Progenitor cell of endocrine pancreas (in vitro differentiated cells): ENCODE measurements at places on chromosomes 12 and 14. TPM values are rescaled to one million over a fixed set of nuclear protein-coding genes. Genes with fewer than 3 reads are reported as not detected.

DNA sequence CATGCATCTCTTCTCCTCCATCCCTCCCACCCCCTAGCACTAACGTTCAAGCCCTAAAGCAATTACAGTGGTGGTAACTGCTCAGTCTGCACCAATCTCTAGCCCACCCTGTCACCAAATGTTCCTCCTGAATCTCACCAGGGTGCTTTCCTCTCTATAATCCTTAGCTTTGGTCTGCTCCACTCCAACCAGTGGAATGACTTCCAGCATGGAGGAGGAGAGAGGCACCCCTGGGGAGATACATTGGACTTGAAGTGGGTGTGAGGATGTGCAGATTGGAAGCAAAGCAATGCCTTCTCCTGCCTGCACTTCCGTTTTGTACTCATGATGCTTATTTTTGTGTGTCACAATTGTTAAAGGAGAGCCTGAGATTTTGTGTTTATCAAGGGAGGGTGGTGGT, 24.1 kb upstream of the RPS6KA5 start:
- no peaks in the 10 kb centered on the region for H3K27me3 ChIP-seq
- peaks cover 5% of the 10 kb centered on the region for H3K4me1 ChIP-seq
- no peak overlapping the region for H3K4me3 ChIP-seq

The DNAJC22 gene
- 36.0 and 38.7 TPM in 2 replicates for total RNA-seq

DNA sequence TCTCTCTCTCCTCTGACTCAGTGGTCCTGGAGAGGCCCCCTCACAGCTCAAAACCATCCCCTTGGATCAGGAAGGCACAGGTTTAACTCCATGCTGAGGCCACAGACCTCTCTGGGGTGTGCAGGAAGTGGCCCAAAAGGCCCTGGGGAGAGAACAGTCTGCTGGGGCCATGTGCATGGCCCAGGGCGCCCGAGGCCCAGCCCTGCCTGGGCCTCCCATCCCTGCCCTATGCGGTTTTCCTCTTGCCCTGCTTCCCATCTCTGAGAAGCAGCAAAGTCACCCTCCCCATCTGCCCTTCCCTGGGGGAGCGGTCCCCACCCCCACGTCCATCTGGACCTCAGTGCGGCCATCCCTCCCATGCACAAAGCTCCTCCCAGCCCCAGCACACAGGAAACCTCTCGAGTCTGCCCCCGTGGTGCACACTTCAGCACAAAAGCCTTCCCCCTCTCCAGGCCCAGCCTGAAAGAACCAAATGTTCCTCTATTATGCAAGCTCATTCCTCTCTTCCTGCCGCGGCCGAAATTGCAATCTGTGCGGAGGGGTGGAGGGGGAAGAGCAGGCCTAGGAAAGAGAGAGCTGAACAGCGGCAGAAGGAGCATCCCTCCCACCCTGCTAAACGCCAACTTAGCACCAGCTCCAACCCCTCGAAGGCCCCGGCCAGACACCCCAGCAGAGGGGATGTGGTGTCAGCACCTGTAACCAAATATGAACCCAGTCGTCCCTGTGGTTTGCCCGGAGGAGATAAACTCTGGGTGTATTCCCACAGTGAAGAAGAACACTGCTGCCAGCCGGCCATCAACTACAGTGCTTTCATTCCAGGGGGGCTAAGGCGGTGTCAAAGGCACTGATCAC, 108.5 kb downstream of the SCARB1 start:
- H3K4me1 ChIP-seq: peaks cover 5% of the 10 kb centered on the region
- no peaks in the 10 kb centered on the region for H3K36me3 ChIP-seq
- H3K27ac ChIP-seq: no peak overlapping the region
- no peak overlapping the region for H3K4me3 ChIP-seq
- peaks cover 24% of the 10 kb centered on the region for H3K27me3 ChIP-seq
- DNase-seq: no peak

- no peak overlapping the region for H3K4me3 ChIP-seq
- H3K36me3 ChIP-seq: no peaks in the 10 kb centered on the region
- H3K4me1 ChIP-seq: peaks cover 1% of the 10 kb centered on the region
- DNase-seq: no peak
- peaks cover 13% of the 10 kb centered on the region for H3K27me3 ChIP-seq
Observed at GRCh38 chr14:105172476-105172875, 3.9 kb upstream of the JAG2 start.

DNA sequence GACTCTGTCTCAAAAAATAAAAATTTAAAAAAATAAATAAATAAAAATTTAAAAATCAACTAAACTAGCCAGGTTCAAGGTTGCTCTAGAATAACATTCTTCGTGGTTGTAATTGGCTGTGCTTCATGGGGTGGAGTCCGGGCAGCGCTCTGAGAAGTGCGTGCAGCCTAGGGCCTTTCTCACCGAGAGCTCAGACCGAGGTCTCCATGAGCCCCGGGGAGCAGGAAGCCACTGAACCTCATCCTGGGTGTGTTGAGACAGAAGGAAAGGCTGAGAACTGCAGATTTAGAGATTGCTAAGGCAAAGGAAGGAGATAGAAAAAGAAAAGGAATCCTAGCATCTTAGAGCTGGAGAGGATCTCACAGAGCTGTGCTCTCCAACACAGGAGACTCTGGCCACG, 14.7 kb downstream of the P2RX4 start:
- no peaks in the 10 kb centered on the region for H3K27me3 ChIP-seq
- peaks cover 12% of the 10 kb centered on the region for H3K4me1 ChIP-seq
- H3K27ac ChIP-seq: peak overlapping the region; percentile 26
- peaks cover 18% of the 10 kb centered on the region for H3K36me3 ChIP-seq

- H3K4me1 ChIP-seq: no peaks in the 10 kb centered on the region
- no peak for DNase-seq
- H3K27ac ChIP-seq: no peak overlapping the region
- H3K27me3 ChIP-seq: no peaks in the 10 kb centered on the region
- no peaks in the 10 kb centered on the region for H3K36me3 ChIP-seq
Observed at GRCh38 chr12:69985656-69986055, 160.6 kb downstream of the MYRFL start.

The MSI1 gene
- 122 and 127 TPM in 2 replicates for total RNA-seq

GRCh38 chr14:74085047-74085637, 386 bp downstream of the LIN52 start:
- H3K27me3 ChIP-seq: no peaks in the 10 kb centered on the region
- peak overlapping the region; percentile 100 for H3K4me3 ChIP-seq
- H3K36me3 ChIP-seq: no peaks in the 10 kb centered on the region
- DNase-seq: peak; percentile 14

DNA sequence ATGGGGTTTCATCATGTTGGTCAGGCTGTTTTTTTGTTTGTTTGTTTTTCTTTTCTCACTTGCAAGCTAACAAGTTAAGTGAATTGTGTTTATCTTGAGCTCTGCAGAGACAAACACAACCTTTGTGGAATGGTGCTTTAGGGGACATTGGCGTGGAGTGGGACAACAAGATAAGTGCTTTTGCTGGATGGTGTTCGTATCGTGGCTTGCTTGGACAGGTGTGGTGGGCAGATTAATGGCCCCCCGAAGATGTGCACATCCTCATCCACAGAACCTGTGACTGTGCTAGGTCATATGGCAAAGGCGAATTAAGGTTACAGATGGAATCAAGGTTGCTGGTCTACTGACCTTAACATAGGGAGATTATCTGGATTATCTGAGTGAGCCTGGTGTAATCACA, 7.0 kb downstream of the MLXIP start:
- peak overlapping the region; percentile 30 for H3K27ac ChIP-seq
- peaks cover 18% of the 10 kb centered on the region for H3K36me3 ChIP-seq
- no peak overlapping the region for H3K4me3 ChIP-seq
- peaks cover 30% of the 10 kb centered on the region for H3K4me1 ChIP-seq
- DNase-seq: no peak

DNA sequence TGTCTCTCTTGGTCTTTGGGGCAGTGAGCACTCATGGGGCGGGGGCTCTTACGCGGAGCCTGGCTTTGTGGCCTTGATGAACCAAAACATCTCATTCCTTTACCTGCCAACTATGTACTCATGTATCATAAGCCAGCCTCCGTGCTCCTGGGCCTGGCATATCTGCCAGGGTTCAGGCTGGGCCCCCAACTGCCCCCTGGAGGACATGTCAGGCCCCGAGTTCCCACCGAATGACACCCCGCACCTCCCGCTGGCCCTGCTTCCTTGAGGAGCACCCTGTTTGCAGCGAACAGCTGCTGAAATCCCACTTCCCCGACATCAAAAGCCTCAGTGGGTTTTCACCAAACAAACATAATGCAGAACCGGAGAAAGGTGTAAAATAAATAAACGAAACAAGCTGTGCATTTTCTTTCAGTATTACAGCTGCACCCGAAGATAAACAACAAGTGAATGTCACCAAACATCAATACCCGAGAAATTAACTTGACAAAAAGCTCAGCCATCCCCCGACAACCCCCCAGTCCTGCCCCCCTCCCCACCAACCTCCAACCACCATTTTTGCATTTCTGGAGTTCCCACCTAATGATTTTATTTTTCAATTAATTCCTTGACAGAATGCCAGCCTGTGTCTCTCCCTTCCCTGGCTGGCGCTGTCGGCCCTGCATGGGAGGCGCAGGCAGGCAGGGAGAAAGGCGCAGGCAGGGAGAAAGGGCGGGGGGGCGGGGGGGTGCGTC, 139.2 kb downstream of the RBM19 start:
- peaks cover 12% of the 10 kb centered on the region for H3K27me3 ChIP-seq
- H3K4me1 ChIP-seq: peaks cover 9% of the 10 kb centered on the region
- no peaks in the 10 kb centered on the region for H3K36me3 ChIP-seq
- no peak for DNase-seq
- no peak overlapping the region for H3K27ac ChIP-seq

The SELPLG gene
- total RNA-seq: not detected in 2 replicates

The PTPRB gene
- 0.38 and 0.55 TPM in 2 replicates for total RNA-seq

DNA sequence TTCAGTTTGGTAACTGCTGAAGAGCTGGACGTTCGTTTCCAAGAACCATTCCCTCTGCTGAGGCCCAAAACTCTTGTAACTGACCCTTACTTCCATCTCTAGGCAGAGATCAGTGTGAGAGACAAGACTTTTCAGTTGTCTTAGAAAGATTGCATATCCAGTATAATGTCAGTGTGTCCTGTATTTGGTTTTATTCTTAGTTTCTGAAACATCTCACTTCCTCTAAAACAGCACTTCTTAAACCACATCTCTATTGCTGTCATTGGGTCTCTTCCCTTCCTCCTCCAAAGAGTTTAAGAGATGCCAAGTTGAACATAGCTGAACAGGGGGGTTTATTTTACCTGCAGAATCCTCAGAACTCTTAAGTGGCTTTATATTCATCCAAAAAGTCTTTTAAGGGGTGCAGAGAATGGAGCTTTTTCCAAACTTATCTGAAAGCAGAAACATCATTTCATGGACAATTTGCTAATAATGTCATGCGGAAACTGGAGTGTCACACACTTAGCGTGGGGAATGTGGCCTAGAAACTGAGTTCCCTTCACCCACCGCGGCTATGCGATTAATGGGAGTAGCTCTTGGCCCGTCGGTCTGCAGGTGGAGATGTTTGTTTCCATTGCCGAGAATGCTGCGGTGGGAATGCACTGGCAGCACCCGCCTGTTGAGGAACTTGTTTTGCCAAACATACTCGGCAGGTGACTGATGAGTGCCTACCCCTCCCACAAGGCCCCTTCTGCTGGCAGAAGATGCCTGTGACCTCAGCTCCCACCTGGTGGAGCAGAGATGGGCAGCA, 148.2 kb downstream of the ADGRD1 start:
- H3K27me3 ChIP-seq: peaks cover 8% of the 10 kb centered on the region
- no peaks in the 10 kb centered on the region for H3K36me3 ChIP-seq
- H3K27ac ChIP-seq: no peak overlapping the region
- H3K4me3 ChIP-seq: no peak overlapping the region
- H3K4me1 ChIP-seq: no peaks in the 10 kb centered on the region
- no peak for DNase-seq

- no peak for DNase-seq
- H3K36me3 ChIP-seq: peaks cover 7% of the 10 kb centered on the region
- H3K4me3 ChIP-seq: peak overlapping the region; percentile 97
- H3K27ac ChIP-seq: peak overlapping the region; percentile 100
Observed at GRCh38 chr12:56190695-56191155, 1.4 kb upstream of the SMARCC2 start.

DNA sequence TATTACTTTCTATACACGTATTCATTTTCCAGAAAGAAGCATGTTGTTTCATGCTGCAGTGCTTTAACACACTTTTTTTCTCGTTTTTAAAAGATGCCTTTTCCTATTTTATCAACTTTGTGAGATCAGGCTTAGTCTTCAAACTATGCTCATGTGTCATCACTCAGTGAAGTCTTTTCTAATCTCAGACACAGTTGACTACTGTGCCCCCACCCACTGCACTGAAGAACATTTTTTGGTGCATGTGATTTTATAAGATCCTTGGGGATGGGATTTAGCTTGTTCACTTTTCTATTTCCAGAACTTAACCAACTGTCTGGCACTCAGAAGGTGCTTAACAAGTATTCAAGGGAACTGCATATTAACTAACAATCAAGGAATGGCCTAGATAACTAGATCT, 85.5 kb downstream of the CDK17 start:
- H3K4me1 ChIP-seq: no peaks in the 10 kb centered on the region
- no peaks in the 10 kb centered on the region for H3K27me3 ChIP-seq
- no peak overlapping the region for H3K4me3 ChIP-seq
- no peak overlapping the region for H3K27ac ChIP-seq
- no peak for DNase-seq
- peaks cover 11% of the 10 kb centered on the region for H3K36me3 ChIP-seq

- no peak overlapping the region for H3K4me3 ChIP-seq
- no peaks in the 10 kb centered on the region for H3K27me3 ChIP-seq
- H3K27ac ChIP-seq: no peak overlapping the region
- no peak for DNase-seq
Observed at GRCh38 chr14:31275731-31276130, 68.1 kb upstream of the HECTD1 start.

DNA sequence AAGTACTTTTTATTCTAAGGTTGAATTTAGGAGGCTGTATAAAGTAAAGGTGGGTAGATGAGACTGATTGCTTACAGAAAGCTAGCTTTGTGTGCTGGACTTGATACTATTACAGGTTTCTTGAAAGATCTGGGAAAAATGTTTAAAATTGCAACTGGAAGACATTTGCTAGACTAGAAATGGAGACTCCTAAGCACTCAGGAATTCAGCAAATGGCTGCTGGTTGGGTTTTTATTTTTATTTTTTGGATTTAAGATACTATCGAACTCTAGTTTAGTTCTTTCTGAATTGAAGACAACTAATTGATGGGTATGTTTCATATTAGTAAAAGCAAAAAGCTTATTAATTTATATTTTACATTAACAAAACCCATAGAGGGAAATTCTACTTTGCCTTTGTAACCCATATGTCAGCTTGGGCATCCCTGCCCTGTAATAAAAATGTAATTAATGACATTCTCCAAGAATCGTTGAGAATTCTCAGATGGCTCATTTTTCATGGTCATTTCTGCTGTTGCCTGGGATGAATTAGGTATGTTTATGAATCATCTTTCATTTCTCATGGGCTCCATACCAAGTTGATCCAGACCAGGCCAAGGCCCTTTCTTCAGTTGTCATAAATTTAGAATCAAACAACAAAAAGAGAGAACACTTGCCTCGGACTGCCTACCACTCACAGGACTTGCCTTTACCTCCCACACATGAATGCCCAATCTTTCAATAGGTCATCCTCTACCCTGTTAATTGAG, 102.1 kb downstream of the ERGIC2 start:
- H3K27me3 ChIP-seq: no peaks in the 10 kb centered on the region
- no peak overlapping the region for H3K4me3 ChIP-seq
- no peaks in the 10 kb centered on the region for H3K4me1 ChIP-seq
- H3K27ac ChIP-seq: no peak overlapping the region
- H3K36me3 ChIP-seq: no peaks in the 10 kb centered on the region

The ATXN3 gene
- total RNA-seq: 31.9 and 33.4 TPM in 2 replicates

The IFNG gene
- not detected in 2 replicates for total RNA-seq
